ENCODE measurements at places on chromosomes 13 and 19.

- no peak for DNase-seq
These were observed 606 bp downstream of the PRDX2 start for GRCh38 chr19:12800923-12801465.

GRCh38 chr13:20489185-20489820, 36.4 kb downstream of the CRYL1 start:
- no peak for DNase-seq

- no peak for DNase-seq
These were observed 139.4 kb downstream of the HS6ST3 start for GRCh38 chr13:96229356-96229755.

DNA sequence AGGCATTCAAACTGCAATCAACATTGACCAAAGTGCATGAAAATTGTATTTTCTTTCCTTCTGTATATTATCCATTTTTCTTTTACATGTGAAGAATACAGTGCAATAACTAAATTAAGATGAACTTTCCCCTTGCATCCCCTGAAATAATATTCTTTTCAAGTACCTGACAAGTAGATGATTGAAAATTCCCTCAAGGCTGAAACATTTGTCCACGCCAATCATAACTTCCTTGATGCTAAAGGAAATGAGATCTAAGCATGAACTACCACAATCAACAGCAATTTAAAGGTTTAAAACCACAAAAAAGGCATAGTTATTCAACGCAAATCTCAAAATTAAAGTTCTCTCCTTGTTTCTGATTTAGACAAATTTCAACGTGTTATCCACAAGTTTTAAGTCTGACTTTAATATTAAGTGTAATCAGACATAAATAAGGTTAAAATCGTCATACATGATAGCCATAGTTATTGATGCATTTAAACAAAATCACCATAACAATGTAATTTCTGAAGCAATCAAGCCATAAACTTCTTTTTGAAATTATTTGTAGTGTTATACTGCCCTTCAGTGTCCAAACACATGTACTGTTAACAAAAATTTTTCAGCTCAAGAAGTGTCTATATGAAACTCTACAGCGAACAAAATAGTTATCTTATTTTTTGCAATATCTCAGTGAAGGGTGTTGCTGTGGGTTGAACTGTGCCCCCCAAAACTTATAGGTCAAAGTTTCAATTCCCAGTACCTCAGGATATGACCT, 169.5 kb downstream of the DCLK1 start:
- DNase-seq = no peak

GRCh38 chr13:111467111-111467890, 146.9 kb downstream of the TEX29 start:
- no peak for DNase-seq

DNA sequence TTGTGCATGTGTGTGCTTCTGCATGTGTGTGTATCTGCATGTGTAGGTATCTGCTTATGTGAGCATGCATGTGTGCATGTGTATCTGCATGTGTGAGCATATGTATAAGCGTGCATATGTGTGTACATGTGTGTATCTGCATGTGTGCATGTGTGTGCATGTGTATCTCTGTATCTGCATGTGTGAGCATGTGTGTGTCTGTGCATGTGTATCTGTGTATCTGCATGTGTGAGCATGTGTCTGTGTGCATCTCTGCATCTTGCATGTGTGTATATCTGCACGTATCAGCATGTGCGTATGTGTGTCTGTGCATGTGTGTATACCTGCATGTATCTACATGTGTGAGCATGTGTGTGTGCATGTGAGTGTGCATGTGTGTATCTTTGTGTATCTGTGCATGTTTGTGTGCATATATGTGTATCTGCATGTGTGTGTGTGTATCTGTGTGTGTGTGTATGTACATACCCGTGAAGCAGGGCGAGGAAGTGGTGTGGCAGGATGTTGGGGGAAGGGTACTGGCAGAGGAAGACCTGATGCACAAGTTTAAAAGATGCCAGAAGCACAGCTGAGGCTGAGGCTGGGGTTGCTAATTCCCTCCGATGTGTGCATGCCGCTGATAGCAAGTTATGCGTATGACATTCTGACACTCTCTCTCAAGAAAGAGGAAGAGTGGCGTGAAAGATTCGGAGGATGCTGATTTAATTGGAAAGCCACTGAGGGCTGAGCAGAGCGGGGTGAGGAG, 64.2 kb downstream of the TEX29 start:
- no peak for DNase-seq

DNA sequence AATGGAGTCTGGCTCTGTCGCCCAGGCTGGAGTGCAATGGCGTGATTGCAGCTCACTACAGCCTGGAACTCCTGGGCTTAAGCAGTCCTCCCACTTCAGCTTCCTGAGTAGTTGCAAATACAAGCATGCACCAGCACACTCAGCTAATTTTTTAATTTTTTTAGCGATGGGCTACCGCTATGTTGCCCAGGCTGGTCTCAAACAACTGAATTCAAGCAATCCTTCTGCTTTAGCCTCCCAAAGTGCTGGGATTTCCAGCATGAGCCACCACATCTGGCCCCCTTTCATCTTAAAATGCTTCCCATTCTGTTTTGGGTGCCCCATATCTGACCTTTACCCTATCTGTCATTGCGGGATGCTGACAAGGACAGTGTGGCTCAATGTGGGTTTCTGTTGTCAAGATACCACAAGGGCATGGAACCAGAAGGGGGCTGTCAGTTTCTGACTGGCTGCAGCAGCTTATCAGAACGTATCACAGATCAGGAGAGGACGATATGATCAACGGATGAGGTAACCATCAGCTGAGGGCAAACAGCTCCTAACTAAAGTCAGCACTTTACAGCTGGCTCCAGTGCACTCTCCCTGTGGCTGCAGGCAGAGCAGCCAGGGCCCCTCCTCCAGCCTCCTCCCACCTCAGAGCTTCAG, 32.4 kb downstream of the GPR42 start:
- DNase-seq = no peak

DNA sequence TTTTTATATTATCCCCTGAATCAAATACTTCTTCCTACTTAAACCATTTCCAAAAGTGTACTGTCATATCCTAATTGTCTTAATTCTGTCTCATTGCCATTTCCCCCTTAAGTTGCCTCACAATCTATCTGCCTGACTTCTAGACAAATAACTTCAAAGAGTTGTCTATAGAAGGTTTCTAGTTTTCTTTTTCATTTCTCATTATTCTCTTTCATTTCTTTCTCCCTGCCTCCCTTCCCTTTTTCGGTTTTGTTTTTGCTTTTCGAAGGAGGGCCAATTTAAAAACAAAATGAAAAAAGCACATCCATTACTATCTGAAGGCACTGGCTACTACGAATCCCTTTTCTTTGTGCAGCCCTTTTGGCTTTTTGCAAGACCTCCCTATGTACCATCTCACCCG, 367.2 kb downstream of the DNAJC15 start:
- no peak for DNase-seq

Measured in T-helper 22 cell (primary cell).